ENCODE measurements at places on chromosomes 4 and X.

DNA sequence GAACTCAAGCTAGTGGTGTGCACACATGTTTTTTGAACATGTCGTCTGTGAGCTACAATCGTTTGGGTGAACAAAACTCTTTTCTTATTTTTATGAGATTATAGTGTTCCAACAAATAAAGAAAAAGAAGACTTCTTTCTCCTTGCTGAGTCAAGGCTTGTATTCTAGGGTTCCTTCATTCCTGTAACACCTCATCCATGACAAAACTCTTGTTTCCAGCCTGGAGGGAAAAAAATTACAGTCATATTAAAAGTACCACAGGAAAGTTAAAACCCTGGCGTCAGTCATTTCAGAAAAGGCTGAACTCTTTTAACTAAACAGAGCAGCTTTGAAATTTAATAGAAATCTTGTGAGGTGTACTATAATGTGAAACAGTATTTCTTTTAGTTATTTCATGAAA, 79.2 kb upstream of the BOD1L1 start:
- peak; percentile 14 for DNase-seq

DNA sequence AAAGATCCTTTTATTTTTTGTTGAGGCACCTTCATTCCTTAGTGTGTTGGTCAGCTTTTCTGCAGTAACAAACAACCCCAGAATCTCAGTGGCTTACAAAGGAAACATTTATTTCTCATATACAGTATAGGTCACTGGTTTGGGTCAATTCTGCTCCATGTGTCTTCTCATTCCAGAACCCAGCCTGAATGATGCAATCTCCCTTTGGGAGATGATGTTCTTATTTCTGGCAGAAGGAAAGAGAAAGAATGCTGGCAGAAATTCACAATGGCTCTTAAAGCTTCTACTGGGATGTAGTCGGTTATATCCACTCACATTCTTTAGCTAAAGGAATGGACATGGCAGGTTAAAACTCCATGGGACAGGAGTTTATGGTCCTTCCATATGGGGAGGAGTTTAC, 42.3 kb downstream of the IDS start:
- DNase-seq = no peak

GRCh38 chr4:25481648-25482047, 104.6 kb downstream of the ANAPC4 start:
- DNase-seq = no peak

DNA sequence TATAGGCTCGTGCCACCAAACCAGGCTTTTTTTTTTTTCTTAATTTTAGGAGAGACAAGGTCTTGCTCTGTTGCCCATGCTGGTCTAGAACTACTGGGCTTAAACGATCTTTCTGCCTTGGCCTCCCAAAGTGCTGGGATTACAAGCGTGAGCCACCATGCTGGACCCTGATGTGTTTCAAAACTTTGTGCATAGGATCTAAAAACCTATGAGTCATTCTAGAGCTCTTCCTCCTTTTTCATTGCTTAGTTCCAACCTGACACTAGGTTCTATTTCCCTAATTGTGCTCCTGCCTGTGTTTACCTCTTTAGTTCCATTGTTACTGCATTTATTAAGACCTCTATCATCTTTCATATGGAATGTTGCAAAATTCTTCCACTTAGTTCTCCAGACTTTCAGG, 57.3 kb downstream of the HPGD start:
- DNase-seq = no peak
